ENCODE measurements at places on chromosomes 7 and 10. TPM values are rescaled to one million over a fixed set of nuclear protein-coding genes. Genes with fewer than 3 reads are reported as not detected.

The FAM20C gene
- total RNA-seq = 7.6 TPM

The PLCE1 gene
- under 0.01 TPM for total RNA-seq

The MYL10 gene
- not detected for total RNA-seq

The ZC3HAV1L gene
- total RNA-seq = 12.2 TPM

The ZNF467 gene
- 1.8 TPM for total RNA-seq

The LRRC4 gene
- 0.32 TPM for total RNA-seq

The ZNF239 gene
- total RNA-seq = 0.91 TPM

The TMEM213 gene
- total RNA-seq = not detected

The GCK gene
- total RNA-seq = 1.3 TPM

The TACR2 gene
- total RNA-seq = under 0.01 TPM

The TAC1 gene
- total RNA-seq = not detected

The STEAP4 gene
- not detected for total RNA-seq

The PKD1L1 gene
- 1.2 TPM for total RNA-seq

The ETV1 gene
- 7.8 TPM for total RNA-seq

The PRPF18 gene
- total RNA-seq = 45.4 TPM

Data from epithelial cell of umbilical artery (primary cell).